ENCODE measurements at places on chromosomes 4 and X.

- no peak for DNase-seq
These were observed at the start of gene STOX2 for GRCh38 chr4:183905081-183905592. Gene STOX2, plus strand, starts transcription at chr4:183905307. Its CDS starts 1,484 bp downstream, at chr4:183906791.

- peak; percentile 31 for DNase-seq
These were observed 40.1 kb downstream of the EVC start for GRCh38 chr4:5750946-5751665.

DNA sequence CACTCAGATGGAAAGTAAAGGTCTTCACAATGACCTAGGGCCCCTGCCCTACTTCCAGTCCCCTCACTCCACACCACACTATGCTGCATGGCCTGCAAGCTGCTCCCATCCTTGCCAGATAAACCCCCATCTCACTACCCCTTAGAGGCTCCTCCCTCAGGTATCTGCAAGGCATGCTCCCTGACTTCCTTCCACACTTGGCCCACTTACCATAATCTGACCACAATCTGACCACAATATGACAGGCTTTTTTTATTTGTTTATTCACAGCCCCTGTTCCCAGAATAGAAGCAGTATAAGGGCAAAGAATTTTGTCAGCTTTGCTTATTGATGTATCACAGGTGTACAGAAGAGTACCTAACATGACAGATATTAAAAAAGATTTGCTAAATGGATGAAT is 124.7 kb downstream of the CAMK2D start:
- DNase-seq: no peak

DNA sequence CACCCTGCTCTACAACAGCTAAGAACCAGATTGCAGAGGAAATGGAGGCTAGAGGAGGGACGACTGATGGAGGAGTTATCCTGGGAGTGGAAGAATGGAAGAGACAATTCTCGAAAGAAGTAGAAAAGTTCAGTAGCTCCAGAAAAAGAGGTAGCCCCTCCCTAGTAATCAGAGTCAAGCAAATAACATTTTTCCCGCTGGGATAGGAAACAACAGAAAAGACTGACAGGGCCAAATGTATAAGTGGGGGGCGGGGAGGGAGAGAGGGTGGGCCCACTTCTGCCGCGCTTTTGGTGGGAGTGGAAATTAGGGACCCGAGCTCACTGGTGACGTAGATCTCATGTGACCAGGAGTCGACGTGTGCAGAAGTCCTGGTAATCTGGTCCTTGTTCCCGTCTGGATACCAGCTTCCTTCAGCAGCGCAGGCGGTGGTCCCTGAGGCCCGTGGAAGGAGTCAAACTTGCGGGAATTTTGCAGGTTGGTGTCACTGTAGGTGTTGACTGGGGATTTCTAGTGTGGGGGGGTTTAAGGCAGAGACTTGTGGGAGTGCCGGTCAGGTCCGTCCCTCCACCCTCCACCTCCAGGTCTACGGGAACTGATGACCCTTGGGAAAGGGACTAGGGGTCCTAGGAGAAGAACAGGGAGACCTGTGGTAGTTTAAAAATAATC is at the start of gene TCEAL9:
TCEAL9 (plus strand) TSS at position 377 of the 669 bp plus-strand sequence. CDS start 1,179 bp downstream, outside the sequence.
- DNase-seq: no peak

- DNase-seq: no peak
These were observed 177.8 kb upstream of the ATP6AP2 start for GRCh38 chrX:40402831-40403533.

DNA sequence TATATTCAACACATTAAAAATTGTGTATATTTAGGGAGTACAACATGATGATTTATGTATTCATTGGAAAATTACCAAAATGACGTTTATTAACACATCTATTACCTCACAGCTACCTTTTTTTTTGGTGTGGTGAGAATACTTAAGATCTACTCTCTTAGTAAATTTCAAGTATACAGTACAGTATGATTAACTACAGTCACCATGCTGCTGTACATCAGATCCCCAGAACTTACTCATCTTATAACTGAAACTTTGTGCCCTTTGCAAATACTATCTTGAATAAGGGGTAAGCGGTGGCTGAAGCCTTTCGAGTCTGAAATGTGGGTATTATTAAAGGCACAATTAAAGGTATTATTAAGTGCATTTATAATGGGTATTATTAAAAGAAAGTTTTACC is 976 bp downstream of the PHKA1 start:
- DNase-seq: no peak

DNA sequence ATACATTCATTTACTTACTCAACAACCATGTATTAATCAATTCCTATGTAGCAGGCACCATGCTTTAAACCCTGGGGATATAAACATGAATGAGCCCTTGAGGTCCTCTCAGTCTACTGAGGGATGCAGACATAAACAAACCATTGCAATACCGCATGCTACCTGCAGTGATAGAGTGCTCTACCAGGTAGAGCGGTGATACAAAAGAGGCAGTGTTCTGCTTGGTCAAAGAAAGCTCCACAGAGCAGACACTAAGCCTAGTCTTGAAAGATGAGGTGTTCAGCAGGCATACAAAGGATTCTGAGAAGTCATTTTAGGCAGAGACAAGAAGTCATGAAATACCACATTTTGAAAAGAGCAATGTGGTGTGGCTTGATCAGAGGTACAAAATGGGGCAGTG is 26.9 kb upstream of the AMOT start:
- no peak for DNase-seq

- no peak for DNase-seq
These were observed 16.1 kb downstream of the MSMO1 start for GRCh38 chr4:165343353-165344191.

GRCh38 chr4:2284934-2285612 is 23.2 kb upstream of the MXD4 start:
- DNase-seq: no peak

GRCh38 chrX:78506248-78506647 is 152.9 kb downstream of the RTL3 start:
- DNase-seq: no peak

GRCh38 chr4:76342191-76342590 is 35.7 kb downstream of the STBD1 start:
- DNase-seq: no peak

GRCh38 chrX:22397566-22397965 is 124.9 kb downstream of the CBLL2 start:
- no peak for DNase-seq

DNA sequence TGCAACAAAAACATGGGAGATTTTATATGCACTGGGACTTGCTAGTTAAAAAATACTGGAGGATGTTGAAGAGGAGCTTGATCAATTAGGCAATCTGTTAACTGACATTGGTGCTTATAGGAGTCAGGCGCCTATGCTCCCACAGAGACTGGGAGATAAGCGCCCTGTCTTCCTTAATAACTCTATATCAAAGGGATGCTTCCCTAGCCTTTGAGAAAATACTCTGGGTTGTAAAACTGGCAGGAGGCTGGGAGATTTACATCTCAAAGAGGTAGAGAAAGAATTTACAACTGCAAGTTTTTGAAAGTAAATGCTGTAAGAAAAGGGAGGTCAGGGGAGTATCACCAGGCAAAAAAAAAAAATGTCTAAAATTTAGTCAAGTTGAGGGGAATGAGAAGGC is 325.4 kb downstream of the PCDH10 start:
- DNase-seq: no peak

DNA sequence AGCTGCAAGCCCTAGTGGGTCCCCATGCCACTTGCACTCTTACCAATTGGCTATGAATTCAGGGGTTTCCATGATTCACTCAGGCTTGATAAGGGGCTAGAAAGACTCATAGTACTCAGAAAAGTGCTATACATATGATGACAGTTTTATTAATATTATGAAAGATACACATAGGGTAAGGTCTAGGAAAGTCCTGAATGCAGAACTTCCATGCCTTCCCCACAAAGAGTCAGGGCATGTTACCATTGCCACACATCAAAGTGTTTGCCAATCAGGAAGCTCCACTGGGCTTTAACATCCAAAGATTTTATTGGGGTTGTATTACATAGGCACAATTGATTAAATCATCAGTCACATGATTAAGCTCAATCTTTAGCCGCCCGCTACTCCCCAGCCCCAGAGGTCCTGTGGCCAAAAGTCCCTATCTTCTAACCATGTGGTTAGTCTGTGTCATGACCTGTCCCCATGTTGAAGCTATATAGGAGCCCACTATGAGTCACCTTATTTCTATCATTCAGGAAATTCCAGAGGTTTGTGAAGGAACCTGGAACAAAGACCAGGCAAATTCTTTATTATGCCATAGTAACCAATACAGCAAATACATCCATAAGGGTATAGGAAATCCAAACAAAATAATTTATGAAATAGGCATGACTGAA is 635.6 kb downstream of the STPG2 start:
- no peak for DNase-seq

DNA sequence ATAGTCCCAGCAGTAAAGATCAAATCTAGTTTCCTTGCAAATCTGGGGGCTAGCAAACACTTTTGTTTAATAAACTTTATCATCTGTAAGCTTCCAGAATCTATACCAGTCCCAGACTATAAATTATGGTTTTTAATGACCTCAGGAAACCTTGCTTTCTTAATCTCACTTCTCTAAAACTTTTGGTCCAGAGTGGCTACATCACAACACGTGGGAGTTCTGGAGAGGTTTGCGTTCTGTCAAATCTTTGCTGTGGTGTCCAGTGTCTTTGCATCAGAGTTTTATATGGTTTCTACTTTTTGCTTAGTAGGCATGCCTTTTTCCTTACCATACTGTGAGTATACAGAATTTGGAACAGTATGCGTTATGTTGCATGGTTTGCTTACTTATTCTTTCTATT is 193.9 kb downstream of the ANK2 start:
- DNase-seq: no peak

DNA sequence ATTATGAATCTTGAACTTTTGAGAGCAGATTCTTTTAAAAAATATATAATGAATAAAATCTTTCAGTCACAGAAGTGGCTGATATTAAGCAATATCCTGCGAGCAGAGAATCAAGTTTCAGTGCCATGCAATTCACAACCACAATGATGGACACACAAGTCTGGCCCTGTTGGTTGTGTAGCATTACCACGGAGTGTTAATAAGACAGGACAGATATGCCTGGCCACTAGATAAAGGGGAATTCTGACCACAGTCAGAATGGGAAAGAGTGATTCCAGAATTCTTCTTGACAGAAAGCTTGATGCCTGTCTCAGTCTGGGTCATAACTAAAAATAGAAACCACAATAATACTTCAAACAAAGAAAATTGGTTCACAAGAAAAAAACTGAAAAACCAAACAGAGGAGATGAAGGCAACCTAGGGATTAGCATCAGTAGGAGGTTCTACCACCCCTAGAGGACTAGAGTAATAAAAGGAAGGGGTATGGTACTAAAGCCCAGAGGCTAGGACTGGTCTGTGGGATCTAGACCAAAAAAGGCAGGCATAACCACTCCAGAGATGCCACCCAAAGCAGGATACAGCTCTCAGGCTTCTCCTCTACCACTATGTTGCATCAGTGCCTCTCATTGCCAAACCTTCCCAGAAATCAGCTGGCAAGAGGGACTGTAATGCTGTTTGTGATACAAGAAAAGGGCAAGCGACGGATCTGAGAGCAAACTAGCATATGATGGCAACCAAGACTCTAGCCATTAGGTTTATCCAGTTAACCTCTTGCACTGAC is 59.0 kb downstream of the RNF150 start:
- no peak for DNase-seq
